ENCODE measurements at places on chromosomes 16 and 17. TPM values are rescaled to one million over a fixed set of nuclear protein-coding genes. Genes with fewer than 3 reads are reported as not detected.

IL32 gene
- total RNA-seq, result 7.4 TPM

LITAFD gene
- not detected for total RNA-seq

NOB1 gene
- 21.9 TPM for total RNA-seq

CDT1 gene
- 2.4 TPM for total RNA-seq

PRAC1 gene
- total RNA-seq, result not detected

FAM20A gene
- 0.08 TPM for total RNA-seq

OR2C1 gene
- total RNA-seq, result 0.08 TPM

TBC1D3H gene
- total RNA-seq, result not detected

SLC5A10 gene
- under 0.01 TPM for total RNA-seq

ZDHHC7 gene
- 43.5 TPM for total RNA-seq

C17orf78 gene
- total RNA-seq, result not detected

TCAP gene
- 0.23 TPM for total RNA-seq

SYNGR3 gene
- total RNA-seq, result 0.94 TPM

EFNB3 gene
- total RNA-seq, result 1.4 TPM

CPHXL2 gene
- not detected for total RNA-seq

ADGRG1 gene
- 0.12 TPM for total RNA-seq

SCIMP gene
- total RNA-seq, result not detected

KANSL1 gene
- total RNA-seq, result 35.8 TPM

GRB7 gene
- total RNA-seq, result 0.60 TPM

NPW gene
- 0.23 TPM for total RNA-seq

C1QTNF8 gene
- total RNA-seq, result not detected
